ENCODE measurements at places on chromosomes 7 and 10. TPM values are rescaled to one million over a fixed set of nuclear protein-coding genes. Genes with fewer than 3 reads are reported as not detected.

NEURL1 gene
- not detected for total RNA-seq

- no peak for DNase-seq
Measured at GRCh38 chr7:78543976-78544375, 745.4 kb downstream of the PHTF2 start.

- no peak for DNase-seq
Measured at GRCh38 chr7:7554649-7555575, 11.8 kb upstream of the MIOS start.

- no peak for DNase-seq
Measured at GRCh38 chr10:121647401-121647800, 49.2 kb upstream of the FGFR2 start.

All from omental fat pad (tissue), 4 donors.